ENCODE measurements at places on chromosomes 16 and 17.
A peak's percentile ranks its signal among the peaks of the same experiment; 100 is the strongest.

- no peak for DNase-seq
- no peaks in the 10 kb centered on the region for H3K27me3 ChIP-seq
- no peak overlapping the region for H3K4me3 ChIP-seq
- no peak overlapping the region for H3K27ac ChIP-seq
These were observed 5.2 kb downstream of the TMEM220 start for GRCh38 chr17:10724546-10725195.

DNA sequence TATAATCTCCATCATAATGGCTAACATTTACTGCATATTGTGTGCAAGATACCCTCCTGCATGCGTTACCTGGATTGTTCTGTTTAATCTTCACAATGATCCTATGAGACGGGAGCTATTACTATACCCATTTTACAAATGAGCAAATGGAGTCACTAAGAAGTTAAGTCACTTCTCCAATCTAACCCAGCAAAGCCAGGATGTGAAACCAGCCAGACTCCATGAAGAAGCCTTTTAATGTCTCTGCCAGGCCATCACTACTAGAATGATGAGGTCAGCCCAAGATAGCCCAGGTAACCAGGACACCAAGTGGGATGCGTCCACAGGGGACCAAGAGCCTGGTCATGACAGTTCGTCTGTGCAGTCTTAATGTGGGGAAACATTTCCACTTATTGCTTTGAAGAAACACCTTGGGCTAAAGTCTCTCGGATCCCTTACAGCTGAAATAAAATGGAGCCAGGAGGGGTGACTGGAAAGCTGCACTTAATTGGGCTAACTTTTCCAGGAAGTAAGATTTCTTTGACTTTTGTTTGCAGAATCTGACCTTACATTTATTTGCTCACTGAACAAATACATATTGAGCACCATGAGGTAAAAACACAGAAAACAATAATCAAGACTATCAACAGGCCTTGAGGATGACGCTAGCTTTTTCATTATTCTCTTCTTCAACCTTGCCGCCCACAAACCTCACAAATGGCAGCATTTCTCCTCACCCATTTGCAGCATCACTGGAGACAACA, 926 bp upstream of the SHCBP1 start:
- H3K27me3 ChIP-seq = no peaks in the 10 kb centered on the region
- no peak overlapping the region for H3K4me3 ChIP-seq
- H3K36me3 ChIP-seq = no peaks in the 10 kb centered on the region
- H3K4me1 ChIP-seq = peaks cover 7% of the 10 kb centered on the region
- no peak overlapping the region for H3K27ac ChIP-seq
- no peak for DNase-seq

DNA sequence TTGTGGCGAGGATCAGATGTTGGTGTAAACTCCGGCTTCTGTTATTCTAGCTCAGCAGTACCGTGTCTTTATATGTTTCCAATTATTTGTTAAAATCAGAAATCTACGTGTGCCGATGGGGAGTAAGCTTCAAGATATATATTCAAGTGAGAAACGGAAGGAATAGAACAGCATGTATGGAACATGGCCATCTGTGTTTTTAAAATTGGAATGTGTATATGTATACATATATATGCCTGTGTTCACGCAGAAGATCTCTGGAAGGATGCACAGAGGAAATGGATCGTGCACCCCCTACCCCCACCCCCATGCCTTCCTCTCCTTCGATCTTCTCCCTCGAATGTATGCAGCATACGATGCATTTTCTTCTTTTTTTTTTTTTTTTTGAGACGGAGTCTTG, 7.7 kb upstream of the SNN start:
- H3K27me3 ChIP-seq = no peaks in the 10 kb centered on the region
- no peak for DNase-seq
- no peak overlapping the region for H3K27ac ChIP-seq
- H3K36me3 ChIP-seq = no peaks in the 10 kb centered on the region

DNA sequence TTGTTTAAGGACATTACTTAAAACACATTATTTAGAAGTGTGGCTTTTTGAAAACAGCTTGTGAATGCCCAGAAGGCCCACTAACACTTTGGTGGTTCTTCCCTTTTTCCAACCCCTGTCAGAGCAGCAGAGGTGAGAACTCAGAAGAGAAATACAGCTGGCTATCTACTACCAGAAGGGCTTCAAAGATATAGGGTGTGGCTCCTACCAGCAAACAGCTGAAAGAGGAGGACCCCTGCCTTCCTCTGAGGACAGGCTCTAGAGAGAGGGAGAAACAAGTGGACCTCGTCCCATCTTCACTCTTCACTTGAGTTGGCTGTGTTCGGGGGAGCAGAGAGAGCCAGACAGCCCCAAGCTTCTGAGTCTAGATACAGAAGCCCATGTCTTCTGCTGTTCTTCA, 6.9 kb upstream of the RAPGEFL1 start:
- H3K4me3 ChIP-seq = no peak overlapping the region
- no peak for DNase-seq
- no peaks in the 10 kb centered on the region for H3K4me1 ChIP-seq
- no peaks in the 10 kb centered on the region for H3K27me3 ChIP-seq
- H3K36me3 ChIP-seq = peaks cover 40% of the 10 kb centered on the region

DNA sequence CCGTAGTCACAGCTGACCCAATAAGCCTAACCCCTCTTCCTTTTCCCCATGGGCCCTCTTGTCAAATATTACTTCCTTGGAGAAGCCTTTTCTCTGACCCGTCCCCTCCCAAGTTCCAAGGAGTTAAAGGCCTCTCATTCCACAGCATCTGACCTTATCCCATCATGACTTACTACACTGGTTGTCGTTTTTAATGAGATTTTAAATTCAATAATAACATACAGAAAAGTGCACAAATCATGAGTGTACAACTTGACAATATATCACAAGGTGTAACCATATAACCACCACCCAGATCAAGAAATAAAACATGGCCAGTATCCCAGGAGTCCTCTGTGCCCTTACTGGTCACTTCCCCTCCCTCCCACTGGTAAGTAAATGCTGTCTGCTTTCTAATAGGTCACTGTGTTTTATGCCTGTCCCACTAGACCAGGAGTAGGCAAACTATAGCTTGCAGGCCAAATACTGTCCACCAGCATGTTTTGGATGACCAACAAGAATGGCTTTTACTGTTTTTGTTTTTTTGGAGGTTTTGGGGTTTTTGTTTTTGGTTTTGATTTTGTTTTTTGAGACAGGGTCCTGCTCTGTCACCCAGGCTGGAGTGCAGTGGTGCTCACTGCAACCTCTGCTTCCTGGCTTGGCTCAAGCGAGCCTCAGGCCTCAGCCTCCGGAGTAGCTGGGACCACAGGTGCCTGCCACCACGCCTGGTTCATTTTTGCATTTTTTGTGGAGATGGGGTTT, 1.2 kb upstream of the FDXR start:
- no peak for DNase-seq
- peaks cover 9% of the 10 kb centered on the region for H3K4me1 ChIP-seq
- H3K27ac ChIP-seq = peak overlapping the region; percentile 97
- peaks cover 9% of the 10 kb centered on the region for H3K36me3 ChIP-seq
- H3K4me3 ChIP-seq = peak overlapping the region; percentile 86

DNA sequence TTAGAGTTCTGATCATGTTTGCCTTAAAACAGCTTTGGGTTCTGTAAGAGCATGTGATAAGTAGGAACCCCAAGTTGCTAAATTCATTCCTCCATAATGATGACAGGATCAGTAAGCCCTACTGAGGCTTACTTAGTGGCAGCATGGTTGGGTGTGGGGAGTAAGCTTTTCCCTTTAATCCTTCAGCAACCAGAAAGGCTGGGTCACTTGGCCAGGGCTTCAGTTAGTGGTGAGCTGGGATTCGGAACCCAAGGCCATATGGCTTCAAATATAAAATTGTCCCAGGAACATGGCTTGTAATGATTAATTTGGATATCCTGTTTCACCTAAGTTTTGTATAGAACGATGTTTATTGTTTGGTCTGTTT, 850 bp downstream of the GINS3 start:
- H3K27me3 ChIP-seq = no peaks in the 10 kb centered on the region
- peak overlapping the region; percentile 91 for H3K27ac ChIP-seq
- H3K4me1 ChIP-seq = no peaks in the 10 kb centered on the region
- H3K4me3 ChIP-seq = peak overlapping the region; percentile 96
- no peaks in the 10 kb centered on the region for H3K36me3 ChIP-seq
- DNase-seq = no peak

GRCh38 chr17:78075545-78075944, 53.0 kb downstream of the TMC6 start:
- H3K27ac ChIP-seq = no peak overlapping the region
- H3K27me3 ChIP-seq = no peaks in the 10 kb centered on the region
- no peaks in the 10 kb centered on the region for H3K4me1 ChIP-seq

DNA sequence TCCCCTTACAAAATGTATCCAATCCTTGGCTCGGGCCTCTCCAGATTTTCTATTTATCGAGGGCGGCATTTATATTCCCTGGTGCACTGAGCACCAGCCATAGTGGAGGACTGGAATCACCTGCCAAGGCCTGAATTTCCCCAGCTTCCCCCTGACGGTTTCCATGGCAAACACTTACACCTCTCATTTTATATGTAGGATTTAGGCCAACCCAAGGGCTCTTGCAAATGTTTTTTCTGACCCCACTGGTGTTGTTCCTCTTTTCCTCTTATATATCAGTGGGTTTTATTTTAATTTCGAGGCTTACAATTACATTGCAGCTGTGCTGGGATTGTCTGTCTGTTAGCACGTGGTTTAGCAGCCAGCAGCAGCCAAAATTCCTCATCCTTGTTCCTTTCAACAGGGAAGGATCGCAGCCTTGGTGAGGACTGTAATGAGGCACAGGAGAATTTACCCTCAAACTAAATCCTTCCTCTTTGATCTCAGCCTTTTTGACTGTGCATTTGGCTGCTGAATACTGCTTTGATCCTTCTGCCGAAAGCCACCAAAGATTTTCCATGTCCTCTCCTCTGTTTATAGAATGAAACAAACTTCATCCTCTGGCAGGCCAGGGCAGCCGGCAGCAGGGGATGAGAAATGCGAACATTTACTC, 26.5 kb upstream of the CES5A start:
- H3K36me3 ChIP-seq = no peaks in the 10 kb centered on the region
- no peak for DNase-seq
- no peak overlapping the region for H3K4me3 ChIP-seq

DNA sequence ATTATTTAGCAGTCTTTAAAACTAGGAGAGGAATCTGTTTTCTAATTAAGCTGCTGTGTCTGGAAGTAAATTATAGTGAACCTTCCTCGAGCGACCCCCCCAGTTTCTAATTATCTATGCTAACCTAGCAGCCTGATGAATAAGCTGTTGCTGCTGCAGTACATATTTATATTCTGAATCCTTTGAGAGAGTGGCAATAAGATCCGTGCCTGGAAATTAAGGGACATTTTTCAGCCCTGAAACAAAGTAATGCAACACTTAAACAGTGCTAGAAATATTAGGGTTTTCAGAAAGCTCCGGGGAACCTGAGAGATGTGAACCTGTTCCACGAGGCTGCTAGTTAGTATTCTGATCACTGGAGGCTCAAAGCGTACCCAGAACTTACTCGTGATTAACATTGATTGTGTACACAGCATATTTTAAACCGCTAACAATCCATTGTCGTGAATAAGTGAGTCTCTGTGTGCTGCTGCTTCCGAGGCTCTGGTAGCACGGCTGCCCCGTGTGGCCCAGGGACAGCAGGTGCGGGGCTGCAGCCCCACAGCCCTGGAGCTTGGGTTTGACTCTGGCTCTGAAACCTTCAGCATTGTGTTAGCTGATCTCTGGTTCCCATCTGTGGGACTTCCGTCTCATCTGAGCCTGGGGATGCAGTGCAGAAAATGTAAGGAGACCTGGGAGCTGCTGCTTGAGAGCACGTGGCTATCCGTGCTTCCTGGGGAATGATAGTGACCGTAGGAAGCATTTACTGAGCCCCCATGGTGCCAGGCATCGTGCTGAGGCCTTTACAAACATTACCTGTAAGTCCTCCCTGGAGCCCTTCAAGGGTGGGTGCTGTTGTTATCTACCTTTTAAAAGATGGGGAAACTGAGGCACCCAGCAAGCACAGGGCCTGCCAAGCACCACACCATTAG, 190.9 kb upstream of the CHMP6 start:
- H3K4me3 ChIP-seq = no peak overlapping the region
- DNase-seq = no peak
- no peak overlapping the region for H3K27ac ChIP-seq
- H3K36me3 ChIP-seq = no peaks in the 10 kb centered on the region

DNA sequence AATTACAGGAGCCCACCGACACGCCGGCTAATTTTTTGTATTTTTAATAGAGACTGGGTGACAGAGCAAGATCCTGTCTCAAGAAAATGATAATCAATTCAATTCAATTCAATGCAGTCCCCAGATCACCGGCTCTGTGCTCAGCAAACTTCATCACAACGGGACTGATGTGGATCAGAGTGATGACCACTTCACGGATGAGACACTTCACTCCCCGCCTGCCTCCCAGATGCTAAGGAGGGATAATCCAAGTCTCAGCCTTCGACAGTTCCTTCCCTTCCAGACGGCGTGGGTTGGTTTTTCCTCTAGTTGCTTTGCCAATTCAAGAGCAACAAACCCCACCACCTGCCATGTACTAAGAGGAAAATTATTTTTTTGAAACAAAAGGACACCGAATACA, 93.8 kb downstream of the ZDHHC7 start:
- no peaks in the 10 kb centered on the region for H3K27me3 ChIP-seq
- H3K4me3 ChIP-seq = no peak overlapping the region
- H3K27ac ChIP-seq = no peak overlapping the region
- H3K4me1 ChIP-seq = no peaks in the 10 kb centered on the region
- no peaks in the 10 kb centered on the region for H3K36me3 ChIP-seq
- DNase-seq = no peak

DNA sequence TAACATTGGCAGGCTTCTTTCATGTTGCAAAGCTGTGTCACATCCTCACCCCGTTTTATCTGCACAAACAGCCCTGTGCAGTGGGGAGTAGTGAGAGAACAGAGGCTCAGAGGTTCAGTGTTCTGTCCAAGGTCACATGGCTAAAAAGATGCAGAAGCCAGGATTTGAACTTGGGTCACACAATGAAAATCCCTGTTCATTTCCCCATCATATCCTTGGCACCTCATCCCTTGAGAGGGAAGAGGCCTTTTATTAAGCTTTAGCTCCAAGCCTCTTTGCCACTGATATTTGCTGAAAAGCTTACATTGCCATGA, 106.6 kb downstream of the AMFR start:
- no peak overlapping the region for H3K27ac ChIP-seq
- H3K4me3 ChIP-seq = no peak overlapping the region
- H3K4me1 ChIP-seq = no peaks in the 10 kb centered on the region
- H3K36me3 ChIP-seq = no peaks in the 10 kb centered on the region
- H3K27me3 ChIP-seq = no peaks in the 10 kb centered on the region
